NCI-H524 (cell line): ENCODE measurements at places on chromosomes 4 and X.

GRCh38 chr4:183638436-183638835, 20.5 kb downstream of the RWDD4 start:
- DNase-seq, result no peak

DNA sequence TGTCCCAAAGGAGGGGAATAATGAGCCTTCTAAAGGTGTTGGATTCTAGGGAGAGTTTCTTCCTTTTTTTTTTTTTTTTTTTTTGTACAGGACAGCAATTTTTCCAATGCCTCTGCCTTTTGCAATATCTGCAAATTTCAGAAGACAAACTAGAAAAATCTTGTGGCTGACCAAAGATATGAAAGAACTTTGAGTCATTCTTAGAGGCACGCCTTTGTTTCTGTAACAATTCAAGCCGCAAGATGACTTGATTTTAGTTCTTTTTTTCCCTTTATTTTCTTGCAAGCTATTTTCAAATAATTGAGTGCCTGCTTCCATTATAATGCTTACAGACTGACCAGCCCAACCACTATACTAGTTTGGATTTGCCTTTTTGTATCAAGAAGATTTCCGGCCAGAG, 47.6 kb upstream of the UXT start:
- DNase-seq, result no peak

- no peak for DNase-seq
Observed at GRCh38 chrX:119502727-119503483, 34.7 kb downstream of the SLC25A5 start.

- DNase-seq, result peak; percentile 6
Observed at GRCh38 chrX:138710866-138711341, 613 bp downstream of the FGF13 start.

DNA sequence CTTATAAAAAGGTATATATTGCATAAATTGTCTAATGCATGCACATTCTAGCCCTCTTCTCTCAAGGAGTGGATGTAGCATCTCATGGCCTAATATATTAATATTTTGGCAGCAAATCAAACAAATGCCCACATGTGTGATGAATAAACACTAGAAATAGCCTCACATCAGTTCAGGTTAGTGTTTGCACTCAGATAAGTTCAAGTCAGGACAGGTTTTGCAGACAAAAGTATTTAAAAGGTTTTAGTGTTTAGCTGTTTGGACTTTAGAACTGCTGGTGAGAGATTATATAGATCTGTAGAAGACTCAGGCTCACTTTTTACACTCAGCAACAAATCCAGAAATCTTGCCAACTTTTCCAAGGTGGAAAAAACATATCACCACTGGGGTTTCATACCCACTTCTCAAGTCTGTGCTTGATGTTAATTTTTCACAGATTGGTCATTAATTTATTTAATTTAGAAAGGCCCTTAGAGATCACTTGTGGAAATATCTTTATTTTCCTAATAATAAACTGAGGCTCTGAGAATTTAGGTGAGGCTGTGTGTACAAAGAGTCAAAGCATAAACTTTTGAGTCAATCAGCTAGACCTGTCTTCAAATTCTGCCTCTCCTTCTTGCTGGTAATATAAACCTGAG, 362.6 kb downstream of the GASK1B start:
- DNase-seq, result no peak
